Hematopoietic multipotent progenitor cell treated with erythropoietin and hydrocortisone succinate and interleukin-3 and kit ligand, for 8 days (in vitro differentiated cells): ENCODE measurements at places on chromosomes 13 and 19.

DNA sequence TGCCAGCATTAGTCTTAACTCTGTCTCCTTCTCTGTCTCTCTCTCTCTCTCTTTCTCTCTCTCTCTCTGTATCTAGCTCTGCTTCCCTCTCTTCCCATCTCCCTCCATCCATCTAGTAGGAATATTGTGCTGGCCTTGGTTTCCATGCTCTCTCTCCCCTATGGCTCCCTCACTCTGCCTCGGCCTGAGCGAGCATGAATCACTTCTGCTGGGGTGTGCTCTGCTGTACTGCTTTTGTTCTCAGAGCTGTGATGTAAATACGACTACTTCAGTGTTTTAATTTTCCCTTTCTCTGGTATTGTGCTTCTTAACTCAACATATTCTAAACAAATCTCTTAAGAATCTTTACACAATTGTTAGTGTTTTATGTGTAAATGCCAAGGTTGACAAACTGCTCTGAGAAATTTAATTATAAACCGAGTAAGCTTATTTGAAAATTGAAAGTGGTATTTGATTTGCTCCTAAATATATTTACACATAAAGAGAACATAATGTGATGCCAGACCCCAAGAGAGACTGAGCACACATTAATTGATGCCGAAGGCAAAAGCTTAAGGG is 211.5 kb upstream of the KL start:
- no peak for DNase-seq

- peak; percentile 11 for DNase-seq
These were observed 65.0 kb downstream of the RASA3 start for GRCh38 chr13:114067381-114067885.

DNA sequence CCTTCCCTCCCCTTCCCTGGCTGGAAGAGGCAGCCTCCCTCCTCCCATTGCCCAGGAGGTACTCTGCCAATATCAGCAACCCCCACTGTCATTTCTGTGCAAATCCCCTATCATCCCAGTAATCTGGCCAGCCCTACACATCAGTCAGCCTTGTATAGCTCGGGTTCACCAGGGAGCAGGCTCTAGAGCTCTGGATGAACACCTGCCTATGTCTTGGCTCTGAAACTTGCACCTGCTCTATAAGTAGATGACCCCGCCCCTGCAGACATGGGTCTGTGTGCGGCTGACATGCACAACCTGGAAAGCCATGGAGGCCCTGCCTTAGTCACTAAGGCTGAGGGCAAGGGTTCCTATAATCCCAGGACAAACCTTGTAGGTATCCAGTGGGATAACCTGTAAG is 1042.9 kb downstream of the UQCRFS1 start:
- DNase-seq = no peak

GRCh38 chr13:30276178-30276577 is 31.2 kb downstream of the KATNAL1 start:
- DNase-seq = no peak

GRCh38 chr13:65057986-65058385 is 2172.2 kb downstream of the PCDH9 start:
- no peak for DNase-seq

- no peak for DNase-seq
These were observed 590.4 kb downstream of the TBC1D4 start for GRCh38 chr13:74891610-74892009.

- no peak for DNase-seq
These were observed 245.0 kb upstream of the SERP2 start for GRCh38 chr13:44128552-44129001.

- DNase-seq = peak; percentile 74
These were observed at the start of gene B3GNT8 for GRCh38 chr19:41426952-41427646. B3GNT8 (minus strand) TSS chr19:41427374; CDS start chr19:41426778, 596 bp downstream.

DNA sequence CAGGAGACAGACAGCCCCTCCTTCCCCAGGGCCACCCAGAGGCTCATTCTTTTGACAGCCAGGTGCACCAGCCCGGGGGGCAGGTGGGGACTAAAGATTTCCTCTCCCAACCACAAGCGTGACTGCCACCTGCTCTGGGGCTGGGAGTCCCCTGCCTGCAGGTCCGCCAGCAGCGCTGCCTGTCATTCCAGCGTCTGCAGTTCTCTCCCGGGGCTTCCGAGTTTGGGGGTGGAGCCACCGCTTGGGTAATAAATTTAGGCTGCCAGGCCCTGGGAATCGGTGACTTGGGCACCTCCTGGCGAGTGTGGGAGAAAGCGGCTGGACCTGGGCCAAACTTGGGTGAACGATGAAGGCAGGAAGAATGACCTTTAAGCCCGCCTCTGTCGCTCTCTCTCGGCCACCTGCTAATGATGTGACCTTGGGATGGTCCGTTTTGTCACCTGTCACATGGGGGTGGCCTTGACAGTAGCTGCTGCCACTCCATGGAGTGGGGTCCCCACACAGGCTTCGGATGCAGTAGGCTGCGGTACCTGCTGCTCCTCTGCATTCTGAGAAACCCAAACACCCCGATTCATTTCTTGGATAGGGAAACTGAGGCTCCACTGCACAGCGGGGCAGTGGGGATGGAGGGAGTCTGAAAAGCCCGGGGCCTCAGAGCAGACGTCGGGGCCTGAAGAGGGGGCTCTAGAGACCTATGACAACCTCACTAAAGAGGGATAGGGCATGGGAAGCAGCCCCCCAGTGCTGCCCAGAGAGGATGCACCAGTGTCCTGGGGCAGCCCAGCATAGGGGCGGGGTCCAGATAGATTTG is 12.8 kb downstream of the FUT6 start:
- DNase-seq = peak; percentile 68

DNA sequence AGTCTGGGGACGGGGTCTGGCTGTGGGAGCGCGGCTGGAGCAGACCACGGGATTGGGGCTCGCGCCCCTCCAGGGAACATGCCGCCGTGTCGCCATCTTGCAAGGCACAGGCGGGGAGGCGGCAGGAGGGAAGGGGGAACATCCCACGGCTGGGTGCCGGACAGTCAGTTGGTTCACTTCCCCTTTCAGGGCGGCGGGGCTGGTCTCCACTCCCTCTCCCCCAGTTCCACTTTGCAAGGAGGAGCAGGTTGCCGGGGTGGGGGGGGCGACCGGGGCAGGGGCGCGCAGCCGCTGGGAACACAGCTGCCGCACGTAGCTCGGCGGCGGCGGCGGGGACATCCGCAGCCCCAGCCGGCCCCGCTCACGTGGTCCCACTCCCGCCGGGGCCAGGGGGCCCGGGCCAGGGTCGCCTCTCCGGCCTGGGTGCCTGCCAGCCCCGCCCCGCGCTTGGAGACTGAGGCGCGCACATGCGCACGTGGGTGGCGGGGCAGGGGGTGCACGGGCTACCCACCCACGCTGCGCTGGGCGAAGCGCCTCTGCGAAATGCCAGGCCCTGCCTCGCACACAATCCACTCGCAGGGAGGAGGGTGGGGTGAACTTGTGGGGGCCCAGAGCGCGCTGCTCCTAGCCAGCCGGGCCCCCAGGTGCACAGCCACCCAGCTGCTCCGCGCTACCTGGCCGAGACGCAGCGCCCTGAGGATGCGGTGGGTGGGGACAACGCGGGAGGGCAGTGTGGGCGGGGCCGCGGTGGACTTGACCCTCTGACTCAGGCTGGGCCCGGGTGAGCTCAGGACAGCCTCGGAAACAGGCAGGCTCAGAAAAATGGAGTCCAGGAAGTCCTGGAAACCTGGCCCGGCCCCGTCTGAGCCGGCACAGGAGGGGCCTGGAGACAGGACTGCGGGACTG is 6.4 kb downstream of the KLF16 start:
- peak; percentile 75 for DNase-seq

DNA sequence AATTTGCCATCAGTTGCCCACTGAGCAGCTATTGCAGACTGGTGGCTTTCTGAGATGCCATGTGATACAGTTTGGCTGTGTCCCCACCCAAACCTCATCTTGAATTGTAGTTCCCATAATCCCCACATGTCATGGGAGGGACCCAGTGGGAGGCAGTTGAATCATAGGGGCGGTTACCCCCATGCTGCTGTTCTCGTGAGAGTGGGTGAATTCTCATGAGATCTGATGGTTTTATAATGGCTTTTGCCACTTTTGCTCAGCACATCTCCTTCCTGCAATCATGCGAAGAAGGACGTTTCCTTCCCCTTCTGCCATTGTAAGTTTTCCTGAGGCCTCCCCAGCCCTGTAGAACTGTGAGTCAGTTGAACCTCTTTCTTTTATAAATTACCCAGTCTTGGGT is 34.8 kb upstream of the ANKRD10 start:
- peak; percentile 3 for DNase-seq

GRCh38 chr19:34888091-34888490 is 38.6 kb upstream of the ZNF30 start:
- no peak for DNase-seq

DNA sequence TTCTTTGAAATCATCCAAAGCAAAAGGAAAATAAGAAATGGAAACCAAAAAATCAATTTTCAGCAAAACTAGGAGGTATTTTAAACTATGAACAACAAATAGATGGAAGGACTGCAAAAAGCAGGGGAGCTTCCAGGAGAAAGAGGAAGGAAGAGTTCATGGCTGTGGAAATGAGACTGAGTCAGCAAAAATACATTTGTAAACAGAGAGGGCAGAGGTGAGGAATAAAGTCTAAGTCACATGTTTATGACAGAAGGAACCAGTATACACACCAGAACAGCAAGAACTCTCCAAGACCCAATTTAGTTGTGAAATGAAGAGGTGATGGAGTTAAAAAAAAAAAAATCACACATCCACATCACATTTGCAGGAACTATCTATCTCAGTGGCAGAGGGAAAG is 69.6 kb downstream of the RNASEH2B start:
- no peak for DNase-seq

- DNase-seq = no peak
These were observed 46.8 kb downstream of the METTL21C start for GRCh38 chr13:102648046-102648445.
